ENCODE measurements at places on chromosomes 6 and 20.

GRCh38 chr6:139600919-139601475 is 226.5 kb upstream of the CITED2 start:
- H3K36me3 ChIP-seq: peaks cover 33% of the 10 kb centered on the region
- DNase-seq: no peak
- no peak overlapping the region for H3K4me3 ChIP-seq
- H3K27me3 ChIP-seq: no peaks in the 10 kb centered on the region
- H3K4me1 ChIP-seq: peaks cover 60% of the 10 kb centered on the region
- H3K27ac ChIP-seq: no peak overlapping the region

- DNase-seq: no peak
- H3K4me3 ChIP-seq: peak overlapping the region; percentile 4
- peaks cover 64% of the 10 kb centered on the region for H3K4me1 ChIP-seq
- peak overlapping the region; percentile 7 for H3K27ac ChIP-seq
Measured at GRCh38 chr6:75149240-75149639, 56.6 kb downstream of the COL12A1 start.

GRCh38 chr20:22529150-22530019 is 55.0 kb downstream of the FOXA2 start:
- H3K27me3 ChIP-seq: peaks cover 2% of the 10 kb centered on the region
- H3K36me3 ChIP-seq: peaks cover 6% of the 10 kb centered on the region
- H3K27ac ChIP-seq: no peak overlapping the region
- H3K4me3 ChIP-seq: no peak overlapping the region

DNA sequence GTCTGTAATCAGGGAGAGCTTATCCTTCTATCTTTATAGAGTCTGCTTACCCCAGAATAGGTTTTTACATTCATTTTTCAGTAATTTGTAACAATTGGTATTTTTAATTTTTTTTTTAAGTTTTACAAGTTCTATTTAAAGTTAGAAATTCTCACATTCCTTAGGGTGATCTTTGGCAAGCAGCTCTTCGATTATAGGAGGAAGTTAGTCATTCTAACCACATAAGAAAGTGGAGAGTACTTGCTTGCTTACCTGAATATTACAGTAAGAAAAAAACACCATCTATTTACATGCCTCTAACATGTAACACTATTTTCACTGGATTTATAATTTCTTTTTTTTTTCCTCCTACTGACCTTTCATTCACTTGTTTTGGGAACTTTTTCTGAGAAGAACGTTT is 6.7 kb downstream of the TSHZ2 start:
- no peak overlapping the region for H3K4me3 ChIP-seq
- DNase-seq: no peak
- no peaks in the 10 kb centered on the region for H3K27me3 ChIP-seq
- H3K27ac ChIP-seq: no peak overlapping the region
- H3K4me1 ChIP-seq: no peaks in the 10 kb centered on the region

DNA sequence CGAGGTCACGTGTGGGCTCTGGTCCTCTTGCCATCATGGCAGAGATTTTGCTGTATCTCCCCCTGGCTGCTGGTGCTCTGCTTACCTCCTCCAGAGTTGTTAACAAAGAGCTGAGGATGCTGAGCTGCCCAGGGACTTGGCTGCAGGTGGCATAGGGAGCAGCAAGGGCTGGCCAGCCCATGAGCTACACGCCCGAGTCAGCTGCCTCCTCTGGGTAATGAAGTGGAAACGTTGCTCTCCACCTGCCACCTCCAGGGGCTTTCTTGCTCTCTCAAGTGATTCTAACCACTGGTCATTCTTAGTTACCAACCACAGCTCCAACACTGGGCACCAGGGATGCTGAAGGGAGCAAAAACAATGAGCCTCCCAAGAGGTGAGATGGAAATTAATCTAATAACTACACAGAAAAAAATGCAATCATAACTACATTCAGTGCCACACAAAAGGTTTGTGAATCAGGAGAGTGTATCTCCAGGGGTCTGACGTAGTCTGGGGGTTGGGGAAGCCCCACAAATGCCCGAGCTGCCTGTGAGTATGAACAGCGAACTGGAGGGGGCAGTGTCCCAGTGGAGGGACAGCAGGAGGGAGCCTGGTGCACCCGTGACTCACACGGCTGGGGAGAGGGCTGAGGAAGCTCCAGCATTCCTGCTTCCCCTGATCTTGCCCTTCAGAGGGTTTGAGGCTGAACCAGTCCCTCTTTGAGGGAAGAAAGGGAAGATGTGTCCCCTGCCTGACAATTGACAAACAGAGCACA is 78.7 kb downstream of the CDH26 start:
- H3K4me1 ChIP-seq: peaks cover 57% of the 10 kb centered on the region
- H3K4me3 ChIP-seq: no peak overlapping the region
- H3K27ac ChIP-seq: no peak overlapping the region
- H3K27me3 ChIP-seq: peaks cover 3% of the 10 kb centered on the region

GRCh38 chr20:19981031-19981451 is 36.1 kb upstream of the NAA20 start:
- DNase-seq: no peak
- H3K36me3 ChIP-seq: peaks cover 68% of the 10 kb centered on the region
- H3K4me1 ChIP-seq: peaks cover 76% of the 10 kb centered on the region
- peaks cover 3% of the 10 kb centered on the region for H3K27me3 ChIP-seq

DNA sequence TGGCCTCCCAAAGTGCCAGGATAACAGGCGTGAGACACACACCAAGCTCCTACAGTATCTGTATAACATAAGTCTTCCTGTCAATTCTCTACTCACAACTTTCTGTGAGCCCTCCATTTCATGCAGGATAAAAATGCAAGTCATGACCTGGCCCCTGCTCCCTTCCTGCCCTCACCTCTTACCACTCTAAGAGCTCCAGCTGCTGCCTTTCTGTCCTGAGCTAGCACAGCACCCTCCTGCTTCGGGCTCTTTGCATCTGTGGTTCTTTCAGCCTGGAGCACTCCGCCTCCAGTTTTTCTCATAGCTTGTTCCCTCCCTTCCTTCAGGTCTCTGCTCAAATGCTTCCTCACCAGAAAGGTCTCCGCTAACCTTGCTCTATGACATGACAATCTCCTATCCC is 23.7 kb upstream of the TRPC4AP start:
- H3K4me3 ChIP-seq: no peak overlapping the region
- peaks cover 42% of the 10 kb centered on the region for H3K36me3 ChIP-seq
- H3K27ac ChIP-seq: peak overlapping the region; percentile 74
- H3K4me1 ChIP-seq: peaks cover 65% of the 10 kb centered on the region
- DNase-seq: no peak

DNA sequence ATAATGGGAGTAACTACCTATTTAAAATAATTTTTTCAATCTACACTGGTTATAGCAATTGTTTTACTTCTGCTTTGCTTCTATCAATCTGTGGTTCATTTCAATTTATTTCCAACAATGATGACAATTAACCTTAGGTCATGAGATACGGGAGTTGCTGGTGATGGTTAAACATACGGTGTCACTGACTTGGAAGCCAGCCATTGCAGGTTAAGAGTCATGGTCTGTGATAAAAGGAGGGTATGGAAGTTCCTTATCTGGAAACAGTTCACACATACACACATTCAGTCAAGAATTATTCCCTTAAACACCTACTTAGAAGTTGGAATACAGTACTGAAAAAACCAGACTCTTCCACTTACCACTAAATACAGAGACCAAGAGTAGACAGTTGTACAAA is 180.0 kb downstream of the KIF16B start:
- no peak overlapping the region for H3K27ac ChIP-seq
- no peak overlapping the region for H3K4me3 ChIP-seq
- H3K36me3 ChIP-seq: no peaks in the 10 kb centered on the region
- no peak for DNase-seq
- H3K4me1 ChIP-seq: no peaks in the 10 kb centered on the region

- peak; percentile 19 for DNase-seq
- no peak overlapping the region for H3K4me3 ChIP-seq
- H3K27ac ChIP-seq: no peak overlapping the region
- H3K36me3 ChIP-seq: no peaks in the 10 kb centered on the region
Measured at GRCh38 chr6:157227202-157228166, 95.8 kb downstream of the TMEM242 start.

- no peaks in the 10 kb centered on the region for H3K36me3 ChIP-seq
- DNase-seq: no peak
- H3K4me1 ChIP-seq: peaks cover 7% of the 10 kb centered on the region
- H3K27ac ChIP-seq: no peak overlapping the region
Measured at GRCh38 chr6:150198532-150198931, 55.7 kb downstream of the PPP1R14C start.
